Aorta (tissue), 5 donors: ENCODE measurements at places on chromosomes 7 and 10.

DNA sequence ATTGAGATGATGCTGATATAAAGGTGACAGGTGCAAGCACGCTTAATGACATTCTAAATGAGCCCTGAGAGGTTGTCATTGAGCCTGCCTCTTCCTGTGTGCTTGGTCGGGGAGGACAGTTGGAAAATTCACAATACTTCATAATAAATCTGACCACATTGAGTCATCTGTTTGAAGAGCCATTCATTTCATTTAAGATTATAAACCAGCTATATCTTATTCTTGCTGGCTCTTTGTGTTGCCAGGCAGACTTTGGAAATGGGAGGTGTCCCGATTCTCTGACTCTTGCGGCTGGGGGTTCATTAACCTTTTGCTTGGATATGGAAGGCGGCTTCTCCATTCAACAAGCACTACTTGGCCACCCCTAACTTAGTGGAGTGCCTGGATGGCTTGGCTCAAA lies 198.2 kb downstream of the FANK1 start:
- no peak overlapping the region for H3K4me3 ChIP-seq
- no peaks in the 10 kb centered on the region for H3K36me3 ChIP-seq
- H3K27ac ChIP-seq, result no peak overlapping the region
- no peak for DNase-seq

- DNase-seq, result peak; percentile 92
- H3K27ac ChIP-seq, result peak overlapping the region; percentile 82
- H3K4me1 ChIP-seq, result peaks cover 3% of the 10 kb centered on the region
- no peaks in the 10 kb centered on the region for H3K27me3 ChIP-seq
- no peaks in the 10 kb centered on the region for H3K36me3 ChIP-seq
These were observed 96.4 kb downstream of the CCSER2 start for GRCh38 chr10:84424731-84425167.

GRCh38 chr7:124914298-124914697 lies 15.3 kb downstream of the POT1 start:
- H3K4me1 ChIP-seq, result no peaks in the 10 kb centered on the region
- DNase-seq, result no peak
- no peaks in the 10 kb centered on the region for H3K27me3 ChIP-seq
- no peak overlapping the region for H3K4me3 ChIP-seq
- H3K27ac ChIP-seq, result no peak overlapping the region

DNA sequence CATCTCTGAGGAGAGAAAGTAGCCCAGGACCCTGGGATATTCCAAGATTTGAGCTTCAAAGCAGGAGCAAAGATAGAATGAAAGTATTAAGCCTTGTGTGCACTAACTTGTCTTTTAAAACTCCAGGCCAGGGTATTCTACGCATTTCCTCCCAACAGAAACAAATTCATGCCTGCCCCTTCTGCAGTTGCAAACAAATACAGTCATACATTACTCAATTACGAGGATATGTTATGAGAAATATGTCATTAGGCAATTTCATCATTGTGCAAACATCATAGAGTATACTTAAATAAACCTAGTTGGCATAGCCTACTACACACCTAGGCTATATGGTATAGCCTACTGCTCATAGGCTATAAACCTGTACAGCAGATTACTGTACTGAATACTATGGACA lies 154.5 kb upstream of the KIAA1217 start:
- no peak overlapping the region for H3K27ac ChIP-seq
- H3K27me3 ChIP-seq, result no peaks in the 10 kb centered on the region
- H3K4me3 ChIP-seq, result no peak overlapping the region
- DNase-seq, result no peak
- no peaks in the 10 kb centered on the region for H3K4me1 ChIP-seq

- no peak overlapping the region for H3K27ac ChIP-seq
- no peak for DNase-seq
- no peak overlapping the region for H3K4me3 ChIP-seq
These were observed 174.0 kb upstream of the KCTD7 start for GRCh38 chr7:66454600-66455225.

DNA sequence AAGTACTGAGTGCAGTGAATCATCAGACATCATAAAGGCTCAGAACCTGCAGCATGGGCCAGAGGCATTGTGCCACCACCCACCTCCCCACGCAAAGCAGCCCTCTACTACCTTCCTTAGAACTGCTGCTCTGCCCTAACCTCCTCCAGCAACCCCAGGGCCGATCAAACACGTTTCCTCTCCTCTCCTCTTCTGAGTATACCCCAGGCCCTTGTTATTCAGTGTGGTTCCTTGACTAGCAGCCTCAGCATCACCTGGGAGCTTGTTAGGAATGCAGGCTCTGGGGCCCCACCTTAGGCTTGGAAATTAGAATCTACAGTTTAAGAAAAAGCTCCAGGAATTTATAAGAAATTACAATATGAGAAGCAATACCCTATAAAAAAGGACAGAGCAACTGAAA lies 33.2 kb downstream of the DYDC1 start:
- no peak overlapping the region for H3K27ac ChIP-seq
- H3K36me3 ChIP-seq, result no peaks in the 10 kb centered on the region
- no peak for DNase-seq
- no peaks in the 10 kb centered on the region for H3K4me1 ChIP-seq

- H3K27ac ChIP-seq, result peak overlapping the region; percentile 87
- H3K4me3 ChIP-seq, result peak overlapping the region; percentile 95
- no peaks in the 10 kb centered on the region for H3K27me3 ChIP-seq
- no peaks in the 10 kb centered on the region for H3K36me3 ChIP-seq
- no peak for DNase-seq
- H3K4me1 ChIP-seq, result peaks cover 5% of the 10 kb centered on the region
These were observed 724 bp downstream of the CAPZA2 start for GRCh38 chr7:116862951-116863670.

GRCh38 chr7:107017965-107018719 lies 26.4 kb upstream of the PRKAR2B start:
- no peaks in the 10 kb centered on the region for H3K4me1 ChIP-seq
- no peaks in the 10 kb centered on the region for H3K36me3 ChIP-seq
- no peak for DNase-seq
- no peak overlapping the region for H3K4me3 ChIP-seq
